ENCODE measurements at places on chromosomes 12 and 14.

GRCh38 chr12:4420138-4420670 lies 25.4 kb downstream of the FGF6 start:
- no peak for DNase-seq

DNA sequence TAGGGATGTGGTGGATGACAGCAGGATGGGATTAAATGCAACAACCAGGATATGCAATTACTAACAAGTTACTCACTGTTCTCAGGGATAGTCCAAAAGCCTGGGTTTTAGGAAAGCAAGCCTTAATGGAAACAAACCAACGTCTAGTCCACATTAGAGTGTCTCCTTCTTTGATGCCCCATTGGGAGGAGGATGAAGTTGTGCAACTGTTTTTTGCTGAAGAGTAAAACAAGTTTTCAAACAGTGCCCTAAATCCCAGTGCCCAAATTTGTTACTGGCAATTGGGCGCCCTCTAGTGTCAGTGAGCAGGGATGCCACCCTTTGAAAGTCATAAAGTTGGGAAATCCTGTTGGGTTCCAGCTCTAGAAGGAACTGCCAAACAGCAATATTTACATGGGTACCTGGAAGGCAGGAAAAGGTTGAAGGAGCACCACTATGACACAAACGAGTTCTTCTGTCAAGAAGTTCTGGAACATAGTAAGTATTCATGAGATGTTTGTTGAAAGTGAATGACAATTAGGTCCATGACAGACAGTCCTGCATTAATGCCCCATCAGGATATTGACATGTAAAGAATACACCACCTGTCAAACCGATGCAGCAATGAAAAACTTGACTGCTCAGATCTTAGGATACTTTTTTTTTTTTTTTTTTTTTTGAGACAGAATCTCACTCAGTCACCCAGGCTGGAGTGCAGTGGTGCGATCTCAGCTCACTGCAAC lies 11.1 kb upstream of the DPF3 start:
- peak; percentile 57 for DNase-seq

DNA sequence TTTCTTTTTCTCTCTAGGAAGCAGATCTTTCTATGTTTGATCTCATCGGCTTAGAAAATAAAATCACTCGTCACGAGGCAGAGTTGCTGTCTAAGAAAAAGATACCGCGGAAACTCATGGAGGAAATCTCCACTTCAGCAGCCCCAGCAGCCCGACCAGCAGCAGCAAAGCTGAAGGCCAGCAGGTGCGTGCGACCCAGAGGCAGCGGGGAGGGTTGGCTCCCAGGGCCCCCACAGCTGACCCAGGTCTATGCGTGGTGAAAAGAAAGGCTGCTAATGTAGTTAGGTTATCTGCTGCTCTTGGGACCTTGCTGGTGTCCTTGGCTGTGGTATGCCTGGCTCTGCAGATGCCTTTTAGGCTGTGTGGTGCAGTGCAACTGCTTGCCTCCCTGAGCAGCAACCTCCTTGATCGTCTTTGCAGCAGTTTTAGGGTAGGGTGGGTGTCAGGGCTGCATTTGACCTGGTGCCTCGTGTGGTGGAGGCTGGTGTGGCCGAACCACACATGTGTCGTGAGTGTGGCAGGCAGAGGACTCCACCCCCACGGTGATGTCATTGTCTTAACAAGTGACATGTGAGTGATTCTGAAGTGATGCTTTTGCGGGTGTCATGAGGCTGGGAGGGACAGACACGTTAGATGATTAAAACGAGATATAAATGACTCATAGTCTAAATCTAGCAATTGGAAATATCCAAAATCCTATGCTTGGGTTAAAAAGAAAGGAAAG lies 68.6 kb downstream of the EP400 start:
- no peak for DNase-seq

DNA sequence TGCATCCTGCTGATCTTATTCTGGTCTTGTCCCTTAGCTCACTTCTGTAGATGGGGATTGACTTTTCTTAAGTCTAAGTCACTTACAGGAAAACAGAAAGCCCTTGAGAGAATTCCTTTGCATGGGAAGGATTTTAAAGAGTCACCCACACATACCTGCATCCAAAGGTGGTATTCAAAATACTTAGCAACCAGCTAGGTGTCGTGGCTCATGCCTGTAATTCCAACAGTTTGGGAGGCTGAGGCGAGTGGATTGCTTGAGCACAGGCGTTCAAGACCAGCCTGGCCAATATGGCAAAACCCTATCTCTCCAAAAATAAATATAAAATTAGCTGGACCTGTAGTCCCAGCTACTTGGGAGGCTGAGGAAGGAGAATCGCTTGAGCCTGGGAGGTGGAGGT lies 14.2 kb downstream of the FGF6 start:
- DNase-seq, result no peak

DNA sequence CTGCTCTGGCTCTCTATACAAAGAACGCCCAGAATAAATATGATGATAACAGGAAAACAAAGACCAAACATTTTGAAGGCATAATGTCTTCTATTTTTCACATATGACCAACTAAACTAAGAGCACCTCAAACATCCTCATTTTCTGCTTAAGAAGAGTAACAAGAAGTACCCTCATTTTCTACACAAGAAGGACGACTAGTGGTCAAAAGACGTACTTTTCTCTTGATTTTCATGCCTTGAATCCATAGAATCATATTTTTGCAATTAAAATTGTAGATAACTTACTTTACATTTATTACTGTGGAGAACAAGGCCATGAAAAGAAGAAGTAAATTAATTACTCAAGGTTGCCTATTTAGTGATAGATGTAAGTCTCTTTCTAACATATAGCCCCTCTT lies 358.6 kb downstream of the DUSP6 start:
- DNase-seq, result peak; percentile 18

- no peak for DNase-seq
Measured at GRCh38 chr14:90255871-90256270, 482 bp upstream of the PSMC1 start.

GRCh38 chr14:55807053-55807880 lies 227.3 kb downstream of the KTN1 start:
- DNase-seq, result no peak

- DNase-seq, result no peak
Measured at GRCh38 chr12:120961604-120962531, 16.5 kb upstream of the HNF1A start.

GRCh38 chr12:91053951-91054715 lies 3.7 kb downstream of the KERA start:
- DNase-seq, result no peak

DNA sequence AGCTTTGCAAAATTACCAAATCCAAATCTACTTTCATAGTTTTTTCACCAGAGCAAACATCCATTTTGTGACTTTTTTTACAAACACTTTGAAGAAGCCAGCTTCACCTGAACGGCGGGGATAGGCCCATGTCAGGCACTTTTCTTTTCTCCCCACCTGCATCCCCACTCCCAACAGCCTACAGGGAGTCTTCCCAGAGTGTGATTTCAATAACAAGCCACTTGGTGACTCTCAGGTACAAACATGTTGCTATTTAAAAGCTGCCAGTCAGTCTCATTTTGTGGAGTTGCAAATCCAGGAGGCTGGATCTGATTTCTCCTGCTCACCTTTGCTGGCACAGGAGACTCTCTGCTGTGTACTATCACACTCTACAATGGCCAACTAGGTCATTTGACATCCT lies 285.5 kb downstream of the KCNH5 start:
- DNase-seq, result no peak

DNA sequence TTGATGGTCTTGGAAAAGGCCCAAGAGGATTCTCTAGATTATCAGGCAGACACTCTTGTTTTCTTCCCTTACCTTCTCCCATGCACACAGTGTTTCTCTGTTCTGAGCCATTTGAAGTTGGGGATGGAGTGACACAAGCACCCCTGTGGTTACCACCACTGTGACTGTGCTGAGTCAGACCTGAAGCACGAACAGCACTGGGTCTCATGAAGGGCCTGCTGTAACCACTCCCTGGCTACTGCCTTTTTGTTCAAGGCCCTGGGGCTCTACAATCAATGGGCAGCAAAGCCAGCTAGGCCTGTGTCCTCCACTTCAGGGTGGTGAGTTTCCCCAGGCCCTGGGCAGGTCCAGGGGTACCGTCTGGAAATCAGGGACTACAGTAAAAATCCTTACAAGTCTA lies 65.5 kb downstream of the TSPAN8 start:
- DNase-seq, result no peak

DNA sequence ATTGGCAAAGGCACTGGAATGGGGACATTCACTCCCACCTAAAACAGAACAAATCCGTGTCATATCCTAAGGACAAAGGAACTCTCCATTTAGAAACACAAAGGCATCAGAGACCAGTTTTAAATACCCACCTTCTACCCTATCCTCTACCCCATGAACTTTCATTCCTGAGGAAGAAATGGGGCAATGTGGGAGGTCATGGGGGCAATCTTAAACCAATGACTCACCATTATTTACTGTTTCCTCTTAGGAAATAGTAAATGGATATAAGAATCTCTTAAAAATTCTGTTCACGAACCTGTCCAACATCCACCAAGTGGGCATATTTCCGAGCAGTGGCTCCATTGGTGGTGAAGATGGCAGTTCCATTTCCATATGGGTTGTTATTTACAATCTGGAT lies 19.4 kb downstream of the ALDH6A1 start:
- no peak for DNase-seq

GRCh38 chr12:102407776-102408486 lies 72.4 kb downstream of the IGF1 start:
- no peak for DNase-seq

DNA sequence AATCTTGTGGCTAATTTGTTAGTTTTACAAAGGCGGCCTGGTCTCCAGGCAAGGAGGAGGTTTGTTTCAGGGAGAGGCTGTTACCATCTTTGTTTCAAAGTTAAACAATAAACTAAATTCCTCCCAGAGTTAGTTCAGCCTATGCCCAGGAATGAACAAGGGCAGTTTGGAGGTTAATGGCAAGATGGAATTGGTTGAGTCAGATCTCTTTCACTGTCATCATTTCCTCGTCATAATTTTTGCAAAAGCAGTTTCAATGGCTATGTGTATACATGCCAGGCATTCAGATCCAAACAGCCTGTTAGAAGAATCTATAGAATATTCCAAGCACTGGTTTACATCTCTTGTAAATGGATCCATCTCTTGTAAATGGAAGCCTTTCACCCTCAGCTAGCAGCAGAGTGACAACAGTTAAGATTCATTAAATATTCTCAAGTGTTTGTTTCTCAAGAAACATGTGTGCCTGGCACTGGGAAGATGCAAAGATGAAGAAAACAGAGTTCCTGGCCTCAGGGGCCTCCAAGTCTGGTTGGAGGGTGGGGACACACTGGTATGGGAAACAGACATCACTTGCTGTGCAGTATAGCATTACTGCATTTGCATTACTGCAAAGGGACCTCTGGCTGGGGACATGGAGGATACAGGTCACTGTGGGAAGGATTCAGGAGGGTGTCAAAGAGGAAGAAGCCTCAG lies 65.8 kb downstream of the RIN3 start:
- DNase-seq, result no peak

GRCh38 chr12:52949413-52950331 lies 754 bp downstream of the KRT18 start:
- DNase-seq, result no peak

- no peak for DNase-seq
Measured at GRCh38 chr12:119500209-119500608, 93.4 kb upstream of the TMEM233 start.

DNA sequence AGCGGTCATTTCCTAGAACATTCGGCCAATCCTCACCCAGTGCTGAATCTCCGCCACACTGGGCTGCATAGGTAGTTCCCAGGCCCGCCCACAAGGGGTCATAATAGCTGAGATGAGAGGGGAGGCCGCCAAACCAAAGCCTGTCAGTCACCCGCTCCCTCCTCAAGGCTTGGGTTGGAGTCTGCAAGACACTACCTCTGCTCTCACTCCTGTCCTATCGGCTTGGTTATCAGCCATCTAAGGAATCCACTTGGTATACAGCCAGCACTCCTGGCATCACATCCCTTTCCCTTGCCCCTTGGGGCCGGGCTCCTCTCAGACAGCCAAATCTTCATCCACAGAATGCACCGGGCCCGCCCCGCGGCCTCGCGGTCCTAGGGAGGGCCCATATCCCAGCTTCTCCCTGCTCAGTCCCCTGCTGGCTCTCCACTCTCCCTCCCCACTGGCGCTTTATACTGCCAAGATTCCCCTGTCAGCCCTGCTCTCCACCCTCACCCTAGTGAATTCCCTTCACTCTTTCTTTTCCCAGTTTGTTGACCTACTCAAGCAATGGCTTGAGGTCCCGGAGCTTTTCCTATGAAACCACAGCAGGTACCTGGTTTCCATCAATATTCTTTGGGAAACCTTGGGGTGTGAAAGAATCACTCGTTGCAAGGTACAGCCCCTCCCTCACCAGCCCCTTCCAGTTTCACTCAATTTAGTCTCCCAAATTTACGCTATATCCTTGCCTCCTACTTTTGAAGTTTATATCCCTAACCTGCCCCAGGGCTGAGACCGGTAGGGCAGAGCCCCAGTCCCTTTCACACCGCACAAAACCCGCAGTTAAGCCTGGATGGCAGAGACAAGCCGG lies 1.4 kb downstream of the IFFO1 start:
- DNase-seq, result peak; percentile 79

- no peak for DNase-seq
Measured at GRCh38 chr14:59125156-59125555, 63.3 kb upstream of the DAAM1 start.

GRCh38 chr14:51774209-51774608 lies 86.2 kb upstream of the GNG2 start:
- no peak for DNase-seq

- DNase-seq, result no peak
Measured at GRCh38 chr14:96895658-96896271, 98.6 kb downstream of the VRK1 start.

GRCh38 chr12:7396418-7396817 lies 47.5 kb downstream of the CD163L1 start:
- no peak for DNase-seq

DNA sequence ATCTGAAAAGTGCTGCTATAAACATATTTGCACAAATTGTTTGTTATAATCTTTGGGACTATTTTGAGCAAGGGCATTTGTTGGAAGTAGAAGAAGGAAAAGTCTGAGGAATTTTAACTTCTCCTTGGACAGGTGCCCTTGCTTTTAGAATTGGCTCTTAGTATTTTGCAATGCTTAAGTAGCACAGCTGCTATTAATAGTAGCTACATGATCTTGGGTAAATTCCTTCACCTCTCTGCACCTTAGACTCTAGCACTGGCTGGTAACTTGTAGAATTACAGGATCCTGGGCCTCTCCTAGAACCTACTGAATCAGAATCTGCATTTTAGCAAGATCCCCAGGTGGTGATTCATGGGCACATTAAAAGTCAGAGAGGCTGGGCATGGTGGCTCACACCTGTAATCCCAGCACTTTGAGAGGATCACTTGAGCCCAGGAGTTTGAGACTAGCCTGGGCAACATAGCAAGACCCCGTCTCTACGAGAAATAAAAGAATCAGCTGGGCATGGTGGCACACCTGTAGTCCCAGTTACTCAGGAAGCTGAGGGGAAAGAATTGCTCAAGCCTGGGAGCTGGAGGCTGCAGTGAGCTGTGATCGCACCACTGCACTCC lies 10.8 kb upstream of the TMEM120B start:
- DNase-seq, result no peak

- DNase-seq, result no peak
Measured at GRCh38 chr14:85315733-85316290, 214.1 kb upstream of the FLRT2 start.

GRCh38 chr12:108029051-108029835 lies 99.8 kb upstream of the WSCD2 start:
- DNase-seq, result no peak
